ENCODE measurements at places on chromosomes 3 and 15.
A peak's percentile ranks its signal among the peaks of the same experiment; 100 is the strongest.

GRCh38 chr3:125232401-125232800, 19.9 kb upstream of the SLC12A8 start:
- no peak for DNase-seq

DNA sequence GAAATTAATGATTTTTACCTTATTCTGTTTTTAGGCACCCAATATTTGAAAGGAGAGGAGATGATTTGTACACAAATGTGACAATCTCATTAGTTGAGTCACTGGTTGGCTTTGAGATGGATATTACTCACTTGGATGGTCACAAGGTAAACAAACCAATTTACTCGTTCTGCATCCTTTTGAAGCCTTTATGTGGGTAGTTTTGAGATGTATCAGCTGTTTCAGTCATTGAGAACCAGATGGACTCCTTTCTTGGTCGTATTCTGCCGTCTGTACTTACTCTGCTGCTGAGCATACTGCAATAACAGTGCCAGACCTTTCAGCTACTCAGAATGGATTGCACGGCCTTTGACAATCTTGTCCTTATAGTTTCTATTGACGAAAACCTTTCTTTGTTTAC, 13.3 kb downstream of the DNAJB11 start:
- DNase-seq, result peak; percentile 73

- no peak for DNase-seq
Observed at GRCh38 chr3:13841141-13841540, 38.7 kb downstream of the WNT7A start.

DNA sequence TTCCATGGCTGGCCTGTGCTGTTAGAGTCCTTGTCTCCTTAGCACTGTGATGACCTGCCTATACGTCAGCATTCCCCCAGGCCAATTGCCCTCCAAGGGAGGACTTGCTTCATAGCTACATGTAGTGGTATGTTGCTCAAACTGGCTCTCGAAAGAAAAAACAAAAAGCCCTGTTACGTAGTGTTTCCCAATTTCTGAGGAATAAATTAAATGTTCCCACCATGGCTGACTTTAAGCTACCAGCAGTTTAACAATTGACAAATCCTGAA, 54.6 kb downstream of the WNT7A start:
- DNase-seq, result no peak

DNA sequence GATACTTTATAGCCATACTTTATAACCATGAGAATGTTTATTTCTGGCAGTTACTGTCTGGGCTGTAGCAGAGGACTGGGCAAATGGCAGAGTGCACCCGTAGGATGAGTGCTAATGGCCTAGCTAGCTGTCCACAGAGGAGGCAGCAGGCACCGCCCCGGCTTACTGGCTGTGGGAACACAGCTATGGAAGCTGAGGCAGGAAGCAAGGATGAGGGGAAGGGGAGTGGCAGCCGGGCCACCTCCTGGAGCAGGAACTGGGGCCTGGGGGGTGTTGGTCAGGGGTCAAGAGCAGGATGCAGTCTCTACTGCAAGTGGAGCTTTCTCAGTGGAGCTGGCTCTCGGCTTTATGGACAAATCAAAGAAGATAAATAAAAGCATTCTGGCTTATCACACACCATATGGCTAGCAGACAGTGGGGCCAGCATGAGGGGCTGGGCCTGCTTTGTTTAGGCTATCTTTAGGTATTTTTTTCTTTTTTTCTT, 316.8 kb upstream of the CTDSPL start:
- DNase-seq, result no peak

- DNase-seq, result no peak
Observed at GRCh38 chr3:119290613-119291012, 3.6 kb upstream of the ARHGAP31 start.

DNA sequence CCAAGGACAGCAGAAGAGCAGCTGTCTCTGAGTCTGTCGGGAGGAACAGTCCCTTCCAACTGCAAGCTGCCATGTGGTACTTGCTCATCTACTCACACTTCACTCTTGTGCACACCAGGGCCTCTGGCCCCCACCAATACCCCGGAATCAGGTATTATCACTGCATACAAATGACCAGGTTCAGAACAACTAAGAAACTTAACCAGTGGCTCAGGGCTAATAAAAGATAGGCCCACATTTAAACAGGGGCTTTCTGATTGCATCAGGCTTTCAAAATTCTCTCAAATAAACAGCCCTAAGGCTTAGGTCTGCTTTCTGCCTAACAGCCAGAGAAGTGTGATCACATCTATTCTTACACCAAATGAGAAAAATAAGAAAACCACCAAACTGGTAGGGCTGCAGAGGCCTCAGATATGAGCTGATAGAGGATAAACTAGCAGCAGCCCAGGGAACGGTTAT, 20.7 kb downstream of the CCDC12 start:
- DNase-seq, result no peak

DNA sequence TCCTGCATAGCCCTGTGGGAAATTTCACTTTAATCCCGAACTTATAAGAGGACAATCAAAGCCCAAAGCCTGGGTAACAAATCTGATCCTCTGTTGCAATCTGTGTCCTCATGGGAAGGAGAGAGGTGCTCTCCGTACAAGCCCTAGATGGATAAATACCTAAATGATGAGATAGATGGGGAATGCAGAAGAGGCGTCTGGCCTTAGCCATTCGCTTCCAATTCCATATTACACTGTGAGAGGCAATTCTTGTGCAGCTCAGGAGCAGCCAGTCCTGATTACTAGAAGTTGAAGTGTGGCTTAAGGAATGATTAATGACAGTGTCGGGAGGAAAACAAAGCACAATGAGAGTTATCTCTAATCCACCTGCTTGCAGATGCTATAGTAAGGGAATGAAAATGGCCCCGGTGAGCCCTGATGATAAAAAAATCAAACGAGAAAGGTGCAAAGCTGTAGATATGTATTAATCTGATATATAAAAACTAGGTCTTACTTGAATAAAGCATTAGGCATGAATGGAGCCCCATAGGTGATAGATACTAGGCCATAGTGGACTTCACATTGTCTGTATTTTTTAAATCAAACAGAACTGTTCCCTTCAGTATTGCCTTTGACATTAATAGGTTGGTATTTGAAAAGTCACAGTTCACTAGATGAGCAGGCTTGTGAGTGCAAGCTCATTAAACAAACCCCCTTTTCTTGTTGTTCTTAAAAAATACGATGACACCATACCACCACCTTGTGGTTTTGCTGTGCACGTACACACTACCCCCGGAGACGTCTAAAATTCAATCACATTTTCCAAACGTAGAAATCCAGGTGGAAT, 54.2 kb upstream of the TMCO5A start:
- DNase-seq, result peak; percentile 50

DNA sequence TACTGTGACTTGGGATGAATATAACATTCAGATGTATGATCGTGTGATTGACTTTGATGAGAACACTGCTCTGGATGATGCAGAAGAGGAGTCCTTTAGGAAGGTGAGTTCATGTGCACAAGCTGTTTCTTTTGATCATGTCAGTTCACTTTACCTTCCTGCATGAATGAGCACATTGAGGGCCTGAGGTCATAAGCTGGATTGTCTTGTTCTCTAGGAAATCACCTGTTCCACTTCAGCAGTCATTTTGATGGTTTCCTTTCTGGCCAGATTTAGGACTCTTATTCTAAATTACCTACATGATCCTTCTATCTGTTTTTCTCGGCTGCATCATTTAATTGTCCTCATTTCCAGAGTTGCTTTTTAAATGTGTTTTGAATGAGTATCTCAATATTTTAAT, 4.1 kb downstream of the RCN2 start:
- DNase-seq, result no peak

DNA sequence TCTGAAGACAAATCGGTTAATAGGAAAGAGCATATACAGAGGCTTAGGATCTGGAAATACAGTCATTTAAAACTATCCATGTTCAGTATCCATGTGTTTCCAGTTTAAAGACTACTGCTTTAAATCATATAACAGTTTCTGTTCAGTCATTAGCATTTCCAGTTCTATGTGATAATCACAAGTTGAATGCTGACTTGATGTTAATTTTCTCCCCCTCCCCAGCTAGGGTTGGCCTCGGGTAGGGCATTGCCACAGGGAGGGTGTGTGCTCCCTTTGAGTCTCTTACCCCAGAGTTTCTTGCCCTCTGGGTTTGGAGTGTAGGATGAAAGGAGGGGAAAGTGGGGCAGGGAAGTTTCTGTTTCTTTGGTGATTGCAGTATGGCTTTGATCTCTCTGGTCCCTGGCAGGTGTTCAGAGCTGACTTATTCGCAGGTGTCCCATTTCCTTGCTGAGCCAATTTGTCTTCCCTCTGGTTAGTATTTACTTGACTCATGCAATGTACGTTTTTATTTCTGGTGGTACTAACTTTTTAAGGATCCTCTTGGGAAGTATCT, 86.3 kb downstream of the SH3GL3 start:
- no peak for DNase-seq

DNA sequence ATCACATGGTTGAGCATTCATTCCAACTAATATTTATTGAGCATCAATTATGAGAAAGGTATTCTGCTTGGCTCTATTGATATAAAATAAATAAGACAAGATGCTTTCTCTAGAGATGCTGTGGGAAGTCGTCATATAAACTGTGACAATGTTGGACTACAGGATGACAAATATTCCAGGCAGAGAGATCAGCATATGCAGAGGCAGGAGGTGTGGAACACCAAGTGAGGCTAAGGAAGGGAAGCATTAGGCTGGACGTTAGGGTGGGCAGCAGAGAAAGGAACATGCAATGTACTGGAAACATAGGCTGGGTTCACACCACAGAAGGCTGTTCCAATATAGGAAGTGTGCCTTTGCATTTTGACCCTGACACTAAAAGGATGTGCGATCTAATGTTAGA, 38.6 kb downstream of the CD200 start:
- no peak for DNase-seq

GRCh38 chr15:68209735-68210408, 4.7 kb upstream of the CALML4 start:
- DNase-seq, result no peak

DNA sequence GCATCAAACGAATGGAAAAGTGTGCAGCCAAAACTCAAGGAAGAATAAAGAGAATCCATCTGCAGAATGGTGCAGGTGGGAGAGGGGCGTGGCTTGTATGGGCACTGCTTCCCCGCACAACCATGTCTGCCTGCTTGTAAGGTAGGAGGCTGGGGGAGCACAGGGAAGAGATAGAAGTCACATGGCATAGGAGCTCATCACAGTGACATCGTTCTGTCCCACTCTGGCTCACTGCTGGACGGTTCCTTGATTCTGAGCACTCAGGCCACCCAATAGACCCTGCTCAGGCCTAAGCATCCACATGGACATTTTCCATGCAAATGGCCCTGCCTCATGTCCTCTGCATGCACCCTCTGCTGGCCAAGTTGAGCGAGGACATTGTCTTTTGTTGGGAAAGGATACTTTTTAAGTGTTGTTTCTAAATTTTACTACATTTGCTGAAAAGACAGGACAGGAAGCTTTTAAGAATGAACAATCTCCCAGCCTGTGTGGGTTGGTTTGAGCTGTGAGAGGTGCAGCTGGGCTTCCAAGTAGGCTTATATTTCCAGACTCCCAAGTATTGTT, 3.1 kb downstream of the MYLK start:
- DNase-seq, result peak; percentile 55
